Lower lobe of right lung (tissue), 2 donors: ENCODE measurements at places on chromosomes 7 and 10. TPM values are rescaled to one million over a fixed set of nuclear protein-coding genes. Genes with fewer than 3 reads are reported as not detected.

GRCh38 chr10:107994621-107995270 lies 830.2 kb upstream of the SORCS1 start:
- H3K36me3 ChIP-seq = no peaks in the 10 kb centered on the region
- H3K27me3 ChIP-seq = no peaks in the 10 kb centered on the region
- H3K4me3 ChIP-seq = no peak overlapping the region
- H3K27ac ChIP-seq = no peak overlapping the region
- no peaks in the 10 kb centered on the region for H3K4me1 ChIP-seq

Gene PPP1R3A
- total RNA-seq = 0.24 TPM

DNA sequence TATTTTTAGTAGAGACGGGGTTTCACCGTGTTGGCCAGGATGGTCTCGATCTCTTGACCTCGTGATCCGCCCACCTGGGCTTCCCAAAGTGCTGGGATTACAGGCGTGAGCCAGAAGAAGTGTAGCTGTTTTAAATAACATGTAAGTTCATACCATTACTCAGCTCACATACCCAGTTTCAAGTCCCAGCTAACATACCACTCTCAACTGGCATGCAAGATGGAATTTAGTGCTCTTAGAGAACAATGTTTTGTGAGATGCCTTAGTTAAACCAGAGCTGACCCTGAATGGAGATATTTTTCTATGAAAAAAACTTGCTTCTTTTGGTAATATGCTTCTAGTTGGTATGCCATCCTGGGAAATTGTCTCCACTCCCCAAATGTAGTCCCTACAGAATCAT lies 37.3 kb downstream of the HBP1 start:
- no peaks in the 10 kb centered on the region for H3K27me3 ChIP-seq
- H3K27ac ChIP-seq = no peak overlapping the region
- no peak for DNase-seq
- peaks cover 12% of the 10 kb centered on the region for H3K4me1 ChIP-seq

GRCh38 chr7:20513341-20513740 lies 102.1 kb upstream of the ABCB5 start:
- no peaks in the 10 kb centered on the region for H3K4me1 ChIP-seq
- no peak overlapping the region for H3K4me3 ChIP-seq
- H3K27me3 ChIP-seq = no peaks in the 10 kb centered on the region
- DNase-seq = no peak
- H3K27ac ChIP-seq = no peak overlapping the region

DNA sequence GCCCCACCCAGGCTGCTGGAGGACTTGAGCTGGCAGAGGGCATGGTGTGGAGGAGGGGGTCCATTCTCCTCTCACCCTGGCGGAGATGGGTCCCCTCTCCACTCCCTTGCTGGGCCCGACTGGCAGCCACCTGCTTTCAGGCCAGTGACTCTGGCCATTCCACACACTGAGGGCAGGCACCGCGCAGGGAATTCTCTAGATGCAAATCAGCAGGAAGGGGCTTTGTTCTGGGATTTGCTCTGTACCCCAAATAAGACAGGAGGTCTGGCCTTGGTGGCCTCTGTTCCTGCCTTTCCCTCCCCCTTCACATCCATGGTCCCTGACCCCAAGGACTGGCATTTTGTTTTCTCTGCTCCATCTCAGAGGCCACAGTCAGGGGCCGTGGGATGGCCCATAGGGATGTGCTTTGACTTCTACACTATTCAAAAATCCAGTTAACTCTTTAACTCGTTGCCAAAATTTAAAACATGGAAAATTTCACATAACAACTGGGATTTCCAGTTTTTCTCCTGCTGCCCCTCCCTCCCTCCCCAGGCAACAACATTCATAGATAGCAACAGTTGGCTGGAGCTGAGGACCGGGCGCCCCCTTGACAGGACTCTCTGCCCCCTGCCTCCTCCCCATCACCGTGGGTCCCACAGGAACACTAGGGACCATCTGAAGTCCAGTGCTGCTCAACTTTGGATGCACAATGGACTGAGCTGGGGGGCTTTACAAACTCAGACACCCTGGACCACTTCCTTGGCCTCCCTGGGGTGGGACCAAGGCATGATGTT lies 33.9 kb downstream of the PPIF start:
- peak; percentile 29 for DNase-seq
- H3K4me3 ChIP-seq = no peak overlapping the region
- H3K4me1 ChIP-seq = peaks cover 29% of the 10 kb centered on the region

DNA sequence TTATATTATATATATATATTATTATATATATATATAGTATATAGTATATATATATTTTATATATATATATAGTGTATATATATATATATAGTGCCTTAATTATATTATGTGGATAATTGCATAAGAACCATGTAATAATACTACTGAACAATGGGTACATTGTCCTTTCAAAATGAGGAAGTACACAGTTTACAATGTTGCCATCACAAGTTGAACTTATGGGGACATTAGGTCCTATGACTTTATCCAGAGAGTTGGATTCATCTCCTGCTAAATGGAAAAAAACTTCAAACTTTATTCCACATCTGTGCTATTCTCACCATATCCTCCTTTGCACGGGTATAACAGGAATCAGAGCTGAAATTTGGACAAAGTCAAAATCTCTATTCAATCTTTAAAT lies 105.0 kb upstream of the AGR3 start:
- H3K4me3 ChIP-seq = no peak overlapping the region
- H3K4me1 ChIP-seq = peaks cover 32% of the 10 kb centered on the region
- no peak overlapping the region for H3K27ac ChIP-seq
- no peak for DNase-seq
- H3K36me3 ChIP-seq = no peaks in the 10 kb centered on the region

Gene HBP1
- total RNA-seq = 81.9 TPM

DNA sequence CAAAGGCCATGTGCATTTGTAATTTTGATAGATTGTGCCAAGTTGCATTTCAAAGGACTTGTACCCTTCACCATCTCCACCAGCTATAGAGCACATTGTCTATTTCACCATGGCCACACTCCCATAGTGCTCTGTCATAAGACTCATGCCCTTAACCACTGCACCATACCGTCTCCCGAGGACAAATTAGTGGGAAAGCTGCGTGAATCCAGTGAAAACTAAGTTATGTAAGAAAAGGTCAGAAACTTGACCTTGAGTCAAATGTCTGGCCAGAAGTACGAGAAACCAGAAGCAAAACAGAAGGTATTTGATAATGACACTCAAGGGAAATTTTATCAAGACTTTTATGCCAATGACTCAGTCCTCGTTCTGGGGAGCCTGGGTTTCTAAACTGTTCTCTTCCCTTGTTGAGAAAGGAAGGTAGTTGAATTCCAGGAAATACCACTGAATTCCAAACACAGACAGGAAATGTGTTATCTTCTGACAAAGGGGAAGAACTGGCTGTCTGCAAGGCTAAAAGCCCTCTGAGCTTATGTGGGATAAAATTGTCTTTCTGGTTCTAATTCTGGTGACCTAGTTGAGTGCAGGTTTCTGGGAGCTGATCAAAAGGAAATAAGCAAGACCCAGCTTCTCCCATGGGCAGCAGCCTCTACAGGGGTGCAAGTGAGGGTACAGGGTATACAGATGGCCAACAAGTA lies 49.7 kb downstream of the CDK1 start:
- no peak overlapping the region for H3K4me3 ChIP-seq
- no peaks in the 10 kb centered on the region for H3K36me3 ChIP-seq
- peaks cover 25% of the 10 kb centered on the region for H3K4me1 ChIP-seq
- no peaks in the 10 kb centered on the region for H3K27me3 ChIP-seq
- no peak for DNase-seq
- peak overlapping the region; percentile 53 for H3K27ac ChIP-seq

DNA sequence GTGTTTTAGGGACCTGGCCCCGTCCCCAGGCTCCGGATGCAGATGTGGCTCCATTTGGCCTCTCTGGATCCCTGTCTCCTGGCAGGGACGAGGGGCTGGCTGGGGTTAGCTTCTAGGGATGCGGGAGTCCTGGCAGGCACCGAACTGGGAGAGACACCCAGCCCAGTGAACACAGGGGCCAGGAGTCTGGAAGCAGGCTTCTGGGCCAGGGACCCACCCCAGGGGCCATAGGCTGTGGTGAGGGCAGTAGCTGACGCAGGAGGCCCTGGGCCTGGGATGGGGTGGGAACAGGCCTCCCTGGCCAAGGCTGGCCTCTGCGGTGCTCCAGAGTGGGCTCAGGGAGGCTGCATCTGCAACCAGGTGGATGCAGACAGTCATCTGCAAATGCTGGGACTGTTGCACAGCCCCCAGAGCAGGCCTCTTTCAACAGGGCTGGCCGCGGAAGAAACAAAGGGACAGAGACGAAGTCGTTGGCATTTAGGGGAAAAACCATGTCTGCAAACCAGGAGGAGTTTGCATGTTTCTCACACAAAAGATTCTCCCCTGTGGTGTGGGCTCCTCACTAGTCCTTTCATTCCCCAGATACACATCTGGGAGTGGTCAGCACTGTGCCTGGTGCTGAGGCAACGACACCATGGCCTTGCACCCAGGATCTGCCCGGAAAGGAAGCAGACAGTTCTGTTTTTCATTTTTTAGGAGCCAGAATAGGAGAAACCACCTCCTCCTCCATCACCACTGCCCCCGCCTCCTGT lies 36.4 kb upstream of the ZNF488 start:
- peaks cover 3% of the 10 kb centered on the region for H3K27me3 ChIP-seq
- no peaks in the 10 kb centered on the region for H3K36me3 ChIP-seq
- no peak overlapping the region for H3K4me3 ChIP-seq
- no peaks in the 10 kb centered on the region for H3K4me1 ChIP-seq
- no peak overlapping the region for H3K27ac ChIP-seq
